ENCODE measurements at places on chromosomes 11 and 22.
A peak's percentile ranks its signal among the peaks of the same experiment; 100 is the strongest.

- DNase-seq: no peak
Measured at GRCh38 chr11:69364921-69365320, 71.0 kb downstream of the MYEOV start.

DNA sequence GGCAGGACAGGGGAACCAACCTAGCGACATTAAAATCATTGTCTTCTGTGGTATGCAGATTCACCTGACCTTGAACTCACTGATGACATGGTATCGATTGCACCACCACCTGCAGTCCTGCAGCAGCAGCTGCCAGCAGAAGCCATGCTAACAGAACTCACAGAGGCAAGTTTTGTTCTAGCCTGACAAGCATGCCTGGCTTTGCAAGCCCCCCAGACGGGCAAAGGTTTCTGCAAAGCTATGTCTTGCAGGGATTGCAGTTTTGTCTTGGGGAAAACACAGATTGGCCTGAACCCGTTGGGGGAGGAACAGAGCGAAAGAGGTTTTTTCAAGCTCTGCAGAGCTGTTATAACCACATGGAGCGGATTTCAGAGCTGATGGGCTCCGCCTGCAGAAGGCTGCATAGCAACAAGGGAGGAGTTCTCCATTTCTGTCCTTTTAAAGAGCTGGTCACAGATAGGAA lies 221.0 kb downstream of the HIPK3 start:
- no peak for DNase-seq

GRCh38 chr11:1673446-1674172 lies 23.4 kb upstream of the KRTAP5-6 start:
- no peak for DNase-seq

GRCh38 chr11:33687733-33688479 lies 12.7 kb downstream of the C11orf91 start:
- no peak for DNase-seq

- no peak for DNase-seq
Measured at GRCh38 chr22:33116841-33117547, 58.8 kb upstream of the SYN3 start.

GRCh38 chr11:12411393-12411792 lies 34.0 kb downstream of the PARVA start:
- DNase-seq: no peak

GRCh38 chr22:31540966-31541365 lies 44.6 kb downstream of the SFI1 start:
- no peak for DNase-seq

- DNase-seq: no peak
Measured at GRCh38 chr22:30089655-30089974, 9.4 kb downstream of the HORMAD2 start.

GRCh38 chr11:69314555-69314954 lies 20.6 kb downstream of the MYEOV start:
- no peak for DNase-seq

- no peak for DNase-seq
Measured at GRCh38 chr11:115981104-115981481, 476.9 kb upstream of the CADM1 start.

DNA sequence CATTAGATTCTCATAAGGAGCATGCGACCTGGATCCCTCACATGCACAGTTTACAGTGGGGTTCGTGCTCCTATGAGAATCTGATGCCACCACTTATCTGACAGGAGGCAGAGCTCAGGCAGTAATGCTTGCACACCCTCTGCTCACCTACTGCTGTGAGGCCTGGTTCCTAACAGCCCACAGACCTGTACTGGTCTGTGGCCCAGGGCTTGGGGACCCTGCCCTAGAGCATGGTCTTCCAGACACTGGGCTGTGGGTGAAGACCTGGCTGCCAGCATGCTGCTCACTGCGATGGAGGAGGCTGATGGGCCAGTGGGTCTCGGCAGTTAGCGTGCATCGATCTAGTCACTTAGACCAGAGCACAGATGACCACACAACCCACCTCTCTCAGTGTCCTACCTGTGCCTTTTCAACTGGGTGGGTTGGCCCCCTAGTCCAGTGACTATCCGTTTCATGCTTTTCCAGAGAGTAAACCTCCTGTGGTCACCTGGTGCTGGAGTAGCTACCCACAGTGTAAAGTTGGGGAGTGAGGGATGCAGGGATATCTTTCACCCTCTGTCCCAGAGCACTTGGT lies 21.1 kb downstream of the MED15 start:
- no peak for DNase-seq

DNA sequence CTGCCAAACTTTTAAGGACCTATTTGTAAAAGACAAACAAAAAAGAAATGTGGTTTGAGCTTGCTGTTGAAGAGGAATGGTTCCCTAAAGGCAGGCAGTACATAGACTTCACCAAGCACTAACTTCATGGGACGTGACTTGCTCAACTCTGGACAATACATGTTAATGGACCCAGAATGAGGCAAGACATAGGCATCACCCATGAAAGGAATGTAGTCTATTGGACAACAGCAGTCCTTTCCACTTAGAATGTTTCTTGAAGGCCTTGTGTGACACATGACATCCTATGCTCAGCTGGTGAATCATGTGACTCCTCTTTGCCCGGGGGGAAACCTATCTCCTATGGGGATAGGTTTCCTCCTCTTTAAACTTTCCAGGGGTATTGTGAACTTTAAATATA lies 246.4 kb upstream of the BLID start:
- no peak for DNase-seq

DNA sequence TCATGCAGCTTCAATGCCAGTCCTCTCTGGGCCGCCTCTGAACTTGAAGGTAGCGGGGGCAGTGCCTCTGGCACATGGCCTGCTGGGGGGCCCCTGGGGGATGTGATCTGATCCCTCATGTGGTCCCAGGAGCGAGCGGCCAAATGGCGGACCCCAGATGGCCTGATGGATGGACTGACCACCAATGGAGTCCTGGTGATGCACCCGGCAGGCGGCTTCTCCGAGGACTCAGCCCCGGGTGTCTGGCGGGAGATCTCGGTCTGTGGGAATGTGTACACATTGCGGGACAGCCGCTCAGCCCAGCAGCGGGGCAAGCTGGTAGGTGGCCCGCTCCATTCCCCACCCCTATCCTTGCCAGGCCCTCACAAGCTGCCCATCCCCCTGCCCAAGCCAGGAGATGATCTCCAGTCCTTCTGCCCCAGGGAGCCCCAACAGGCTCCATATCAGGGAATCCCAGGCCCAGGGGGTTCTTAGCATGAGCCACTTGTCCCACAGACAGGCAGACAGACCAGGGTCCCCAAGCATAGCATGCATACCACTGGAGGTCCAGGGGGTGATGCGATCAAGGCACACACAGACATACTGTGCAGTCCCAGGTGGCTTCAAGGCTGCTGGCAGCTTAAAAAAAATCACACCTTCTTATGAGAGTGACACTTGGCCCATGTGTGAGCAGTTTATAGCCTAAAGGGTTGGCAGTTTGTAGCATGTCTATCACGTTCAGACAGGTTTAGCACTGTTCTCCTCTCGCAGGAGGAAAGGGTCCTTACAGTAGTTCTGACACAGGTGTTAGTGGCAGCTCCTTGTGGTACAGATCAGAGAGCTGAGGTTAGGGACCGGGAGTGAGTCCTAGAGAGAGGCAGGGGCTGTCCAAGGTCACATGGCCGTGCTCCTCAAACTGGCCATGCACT lies 6.4 kb upstream of the DPP3 start:
- DNase-seq: no peak

DNA sequence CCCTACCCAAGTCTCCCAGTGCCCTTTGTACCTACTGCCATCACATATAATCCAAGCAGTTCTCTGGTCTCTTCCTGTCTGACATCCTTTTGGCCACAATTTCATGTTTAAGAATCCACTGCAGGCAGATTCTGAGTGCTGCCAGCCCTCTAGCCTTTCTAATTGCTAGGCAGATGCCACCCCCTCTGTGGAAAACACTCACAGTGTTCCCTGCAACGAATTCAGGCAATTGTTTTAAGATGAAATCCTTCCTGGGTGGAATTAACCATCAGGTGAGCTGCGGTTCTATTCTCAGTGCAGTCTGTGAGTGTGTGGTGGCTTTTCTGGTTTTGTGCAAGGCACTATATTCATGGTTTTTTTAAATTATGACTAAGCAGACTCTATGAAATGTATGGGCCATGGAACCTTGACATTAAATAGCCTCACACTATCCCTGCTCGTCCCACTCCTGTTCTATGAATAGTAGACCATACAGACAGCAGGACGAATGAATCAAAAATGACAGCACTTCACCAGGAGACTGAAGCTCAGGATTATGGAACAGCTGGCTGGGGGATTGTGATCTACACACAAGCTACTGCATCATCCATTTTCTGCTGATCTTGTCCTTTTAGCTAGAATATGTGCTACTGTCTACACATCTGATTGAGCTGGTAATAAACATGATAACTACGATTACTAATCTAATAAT lies 29.8 kb upstream of the BMAL1 start:
- DNase-seq: no peak

DNA sequence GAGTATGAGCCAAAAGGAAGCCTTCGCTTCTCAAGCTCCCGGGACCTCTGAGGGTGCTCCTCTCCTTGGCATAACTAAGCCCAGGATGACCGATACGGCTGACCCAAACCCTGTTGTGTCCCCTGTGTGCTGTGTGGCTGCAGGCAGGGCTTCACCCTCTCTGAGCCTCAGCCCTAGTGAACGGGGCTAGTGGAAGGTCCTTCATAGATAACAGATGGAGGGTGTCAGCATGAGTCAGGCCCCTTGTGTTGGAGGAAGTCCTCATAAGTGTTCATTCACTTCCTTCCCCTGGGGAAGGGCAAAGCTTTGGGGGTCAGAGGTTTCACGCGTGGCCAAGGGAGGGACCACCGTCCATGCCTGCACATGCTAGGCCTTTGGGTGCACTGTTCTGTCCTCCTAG lies 21.5 kb downstream of the SHISAL1 start:
- no peak for DNase-seq

GRCh38 chr11:12066799-12067508 lies 43.4 kb upstream of the MICAL2 start:
- no peak for DNase-seq

GRCh38 chr11:75896843-75897419 lies 81.9 kb downstream of the UVRAG start:
- no peak for DNase-seq

GRCh38 chr22:21902296-21903087 lies 35.0 kb upstream of the MAPK1 start:
- no peak for DNase-seq

GRCh38 chr11:67464411-67465188 lies 4.5 kb downstream of the TMEM134 start:
- peak; percentile 91 for DNase-seq

- DNase-seq: no peak
Measured at GRCh38 chr11:64060861-64061444, 25.2 kb downstream of the FLRT1 start.

GRCh38 chr22:39148727-39149535 lies 3.5 kb downstream of the CBX7 start:
- DNase-seq: no peak

GRCh38 chr11:12086271-12087074 lies 23.9 kb upstream of the MICAL2 start:
- no peak for DNase-seq

DNA sequence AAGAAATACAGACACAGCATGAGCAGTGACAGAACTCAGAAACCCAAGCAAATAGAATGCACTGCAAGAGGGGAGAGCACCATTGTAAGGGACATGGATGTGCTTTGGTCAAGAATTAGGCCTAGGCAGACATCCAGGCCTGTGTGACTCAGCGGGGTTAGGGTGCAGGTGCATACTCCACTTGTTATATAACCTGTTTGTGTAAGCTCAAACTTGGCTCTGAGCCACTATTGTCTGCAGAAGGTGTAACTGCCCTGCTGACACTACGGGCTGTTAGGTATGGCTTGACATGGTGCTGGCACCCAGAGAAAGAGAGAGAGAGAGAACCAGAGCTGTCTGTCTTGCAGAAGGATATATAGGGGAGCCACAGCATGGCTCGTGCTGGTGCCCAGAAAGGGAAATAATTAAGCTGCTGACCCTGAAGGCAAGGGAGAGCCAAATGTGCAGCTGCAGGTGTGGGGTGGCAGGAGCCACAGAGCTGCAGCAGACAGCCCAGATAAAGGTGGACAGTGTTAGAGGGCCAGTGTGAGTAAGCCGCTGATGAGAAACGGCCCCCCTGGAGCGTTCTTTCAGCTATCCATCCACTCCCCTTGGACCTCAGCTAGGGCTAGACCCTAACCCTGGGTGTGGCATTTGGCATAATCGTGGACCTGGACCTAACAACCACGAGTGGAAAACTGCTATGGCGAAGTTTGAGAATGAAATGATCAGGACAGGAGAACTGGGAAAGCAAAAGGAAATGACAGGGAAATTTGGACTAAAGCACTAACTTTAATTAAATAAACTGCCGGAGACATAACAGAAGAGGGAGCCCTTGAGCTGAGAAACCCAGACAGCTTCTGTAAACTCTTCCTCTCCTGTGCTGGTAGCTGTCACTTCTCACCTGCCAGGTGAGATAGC lies 253.0 kb upstream of the CCDC179 start:
- DNase-seq: no peak

- DNase-seq: no peak
Measured at GRCh38 chr22:30884211-30885000, 84.2 kb downstream of the MORC2 start.

GRCh38 chr11:27204529-27204928 lies 158.5 kb downstream of the CCDC34 start:
- no peak for DNase-seq

- DNase-seq: no peak
Measured at GRCh38 chr11:13868710-13869397, 93.7 kb upstream of the SPON1 start.

GRCh38 chr11:110490886-110491285 lies 61.1 kb downstream of the FDX1 start:
- no peak for DNase-seq

DNA sequence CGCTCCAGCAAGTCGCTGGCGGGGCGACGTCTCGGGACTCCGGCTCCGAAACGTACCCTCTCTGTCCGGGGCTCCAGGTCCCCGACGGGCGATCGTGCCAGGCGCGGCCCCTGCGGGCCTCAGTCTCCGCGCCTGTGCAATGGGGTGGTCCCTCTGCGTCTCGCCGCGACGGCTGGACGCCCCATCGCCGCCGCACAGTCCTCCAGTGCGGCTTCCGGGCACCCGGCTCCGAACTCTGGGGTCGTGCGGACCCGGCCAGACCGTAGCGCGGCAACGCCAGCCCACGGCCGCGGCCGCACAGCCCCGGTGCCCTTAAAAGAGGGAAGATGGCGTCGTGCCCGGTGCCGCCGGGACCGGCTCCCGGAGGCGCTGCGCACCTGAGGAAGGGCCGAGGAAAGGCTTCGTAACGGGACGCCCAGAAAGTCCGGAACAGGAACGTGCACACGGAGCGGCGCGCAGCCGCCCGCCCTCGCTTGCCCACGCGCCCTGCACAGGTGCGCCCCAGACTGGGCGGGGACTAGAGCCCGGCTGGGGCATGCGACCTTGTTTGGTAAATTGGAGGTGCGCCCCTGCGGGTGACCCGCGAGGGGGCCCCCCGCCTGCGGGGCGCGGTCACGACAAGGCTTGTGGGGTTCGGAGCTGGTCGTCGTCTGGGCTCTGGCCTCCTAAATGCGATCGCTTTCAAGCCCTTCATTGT lies 525 bp downstream of the BIK start:
- DNase-seq: no peak

GRCh38 chr22:30313527-30314363 lies 13.0 kb downstream of the TBC1D10A start:
- no peak for DNase-seq

DNA sequence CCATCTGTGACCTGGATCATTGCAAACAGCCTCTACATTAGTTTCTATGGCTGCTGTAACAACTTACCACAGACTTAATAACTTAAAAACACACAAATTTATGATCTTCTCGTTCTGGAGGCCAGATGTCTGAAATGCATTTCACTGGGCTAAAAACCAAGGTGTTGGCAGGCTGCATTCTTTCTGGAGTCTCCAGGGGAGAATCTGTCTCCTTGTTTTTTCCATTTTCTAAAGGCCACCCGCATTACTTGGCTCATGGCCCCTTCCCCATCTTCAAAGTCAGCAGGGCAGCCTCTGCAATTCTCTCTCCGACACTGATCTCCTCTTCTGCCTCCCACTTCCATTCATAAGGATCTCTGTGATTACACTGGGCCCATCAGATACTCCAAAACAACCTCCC lies 11.6 kb downstream of the SCGB1A1 start:
- no peak for DNase-seq
